ENCODE measurements at places on chromosomes 3 and 15.

DNA sequence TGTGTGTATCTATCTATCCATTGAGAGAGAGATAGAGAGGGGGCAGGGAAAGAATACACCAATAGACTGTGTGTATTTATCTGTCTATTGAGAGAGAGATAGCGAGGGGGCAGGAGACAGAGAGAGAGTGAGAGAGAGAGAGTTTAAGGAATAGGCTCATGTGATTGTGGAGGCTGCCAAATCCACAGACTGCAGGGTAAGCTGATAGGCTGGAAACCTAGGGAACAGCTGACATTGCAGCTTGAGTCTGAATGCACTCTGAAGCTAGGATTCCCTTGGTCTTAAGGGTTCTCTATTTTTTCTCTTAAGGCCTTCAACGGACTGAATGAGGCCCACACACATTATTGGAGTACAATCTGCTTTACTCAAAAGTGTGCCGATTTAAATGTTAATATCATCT lies 255.8 kb downstream of the EPHA3 start:
- DNase-seq: no peak

GRCh38 chr3:136414476-136414875 lies 164.3 kb downstream of the PCCB start:
- DNase-seq: no peak

GRCh38 chr15:78981532-78982313 lies 36.9 kb upstream of the CTSH start:
- no peak for DNase-seq

DNA sequence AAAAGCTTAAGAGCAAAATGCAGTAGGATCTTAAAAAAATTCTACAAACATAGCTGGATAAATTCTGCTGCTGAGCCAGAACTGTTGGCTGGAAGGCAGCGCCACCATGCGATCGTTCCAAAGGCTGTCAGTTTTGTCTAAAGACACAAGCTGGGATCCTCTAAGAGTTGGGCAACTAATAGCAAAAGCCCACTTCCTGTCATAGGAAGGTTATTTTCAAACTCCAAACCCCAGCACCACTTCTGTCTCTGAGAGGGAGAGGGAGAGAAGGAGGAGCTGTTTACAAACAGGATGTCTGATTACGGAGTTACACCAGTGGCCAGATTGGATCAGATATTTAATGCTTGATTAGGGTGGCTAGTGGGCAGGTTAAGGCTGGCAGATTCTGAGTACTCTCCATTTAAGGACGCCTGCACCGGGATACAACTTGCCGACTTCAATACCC lies 44.0 kb downstream of the EIF4E3 start:
- DNase-seq: no peak

DNA sequence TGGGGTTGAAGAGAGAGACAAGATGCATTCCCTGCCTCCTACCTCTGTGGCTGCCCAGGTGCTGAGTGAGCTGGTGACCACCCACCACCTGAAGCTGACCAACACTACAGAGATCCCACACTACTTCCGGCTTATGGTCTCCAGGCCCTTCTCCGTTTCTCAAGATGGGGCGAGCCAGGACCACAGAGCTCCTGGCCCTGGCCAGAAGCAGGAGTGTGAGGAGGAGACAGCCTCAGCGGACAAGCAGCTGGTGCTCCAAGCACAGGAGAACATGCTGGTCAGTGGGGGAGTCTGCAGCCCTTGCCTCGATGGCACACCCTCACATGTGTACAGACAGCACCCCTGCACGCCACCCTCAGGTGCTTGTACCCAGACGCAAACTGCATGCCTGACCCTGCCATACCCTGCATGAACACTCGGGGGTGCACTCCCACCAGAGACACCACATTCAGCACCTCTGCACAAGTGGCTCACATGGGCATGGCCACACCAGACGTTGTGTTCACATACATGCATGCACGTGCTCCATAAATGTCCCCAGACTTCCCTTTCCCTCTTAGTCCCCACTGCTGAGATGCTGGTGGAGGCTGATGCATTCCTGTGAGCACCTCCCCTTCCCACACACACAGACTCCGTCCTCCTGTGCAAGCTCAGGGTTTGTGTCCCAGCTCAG lies 19.0 kb downstream of the ACAA1 start:
- no peak for DNase-seq

DNA sequence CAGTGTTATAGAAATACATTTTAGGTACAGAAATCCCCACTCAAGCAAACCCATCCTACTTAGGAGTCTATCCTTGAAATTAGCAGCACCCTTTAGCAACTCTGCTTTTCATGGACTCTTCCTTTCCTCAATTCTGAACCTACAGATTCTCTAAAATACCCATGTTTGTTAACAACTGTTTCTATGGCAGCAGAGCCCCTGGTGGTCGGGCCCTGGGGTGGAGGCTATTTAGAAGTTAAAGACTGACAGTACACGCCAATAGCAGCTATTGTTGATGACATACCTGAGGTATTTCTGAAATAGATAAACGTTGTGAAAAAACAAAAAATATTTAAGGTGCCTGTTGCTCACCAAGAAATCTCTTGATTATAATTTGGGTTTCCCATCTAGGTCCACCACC lies 23.4 kb upstream of the NRG4 start:
- DNase-seq: no peak

DNA sequence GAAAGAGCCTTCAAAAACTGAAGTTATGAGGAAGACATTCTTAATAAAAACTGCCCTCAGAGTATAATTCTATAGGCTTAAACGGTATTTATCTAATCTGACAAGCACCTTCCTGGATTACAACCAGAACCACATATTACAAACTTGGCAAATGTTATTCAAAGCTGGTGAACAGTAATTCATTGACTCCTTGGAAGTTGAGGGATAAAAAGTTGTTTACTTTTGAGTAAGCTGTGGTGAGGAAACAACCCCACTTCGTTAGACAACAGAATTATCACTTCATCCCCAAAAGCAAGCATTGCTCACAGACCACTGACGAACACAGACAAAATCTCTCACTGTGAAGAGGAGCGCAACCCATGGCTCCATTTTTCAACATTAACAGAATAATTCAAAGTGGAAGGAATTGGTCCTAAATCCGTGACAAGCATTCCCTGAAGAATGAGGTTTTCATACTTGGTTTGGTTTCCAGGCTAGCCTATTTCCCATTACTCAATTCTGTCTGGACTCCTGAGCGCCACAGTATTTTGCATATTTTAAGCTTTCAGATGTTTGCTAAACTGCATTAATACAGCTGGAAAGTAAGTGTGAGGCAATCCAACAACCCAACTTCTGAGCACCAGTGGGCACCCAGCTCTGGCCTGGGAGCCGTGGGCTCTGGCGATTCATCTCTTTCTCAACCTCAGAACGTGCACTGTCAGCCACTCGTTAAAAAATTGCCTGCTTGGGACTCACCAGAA lies 32.7 kb downstream of the LRIG1 start:
- DNase-seq: no peak

DNA sequence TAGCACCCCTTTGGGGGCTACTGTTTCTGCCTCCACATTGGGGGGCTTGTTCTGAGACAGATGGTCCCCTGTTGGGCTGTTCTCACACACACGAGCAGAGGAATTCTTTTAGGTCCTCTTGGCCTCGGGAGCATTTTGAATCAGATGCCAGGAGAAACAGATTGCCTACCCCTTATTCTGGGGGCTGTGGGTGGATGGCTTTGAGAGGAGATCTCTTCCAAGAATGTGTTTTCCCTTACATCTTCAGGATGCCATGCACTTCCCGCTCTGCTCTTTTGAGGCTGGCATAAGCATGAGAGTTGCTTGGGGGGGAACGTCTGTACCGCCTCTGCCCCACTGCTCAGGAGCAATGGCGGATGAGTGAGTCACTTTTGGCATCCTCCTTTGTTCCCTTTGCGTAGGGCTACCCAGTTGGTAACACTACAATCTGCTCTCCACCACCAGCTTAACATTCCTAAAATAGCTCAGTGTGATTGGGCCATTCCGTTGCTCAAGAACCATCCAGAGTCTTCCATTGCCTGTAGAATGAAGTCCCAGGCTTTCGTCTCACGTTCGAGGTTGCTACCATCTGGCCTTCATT lies 154.4 kb downstream of the RPLP1 start:
- DNase-seq: no peak

- no peak for DNase-seq
Measured at GRCh38 chr3:72165317-72165716, 380.4 kb upstream of the PROK2 start.

DNA sequence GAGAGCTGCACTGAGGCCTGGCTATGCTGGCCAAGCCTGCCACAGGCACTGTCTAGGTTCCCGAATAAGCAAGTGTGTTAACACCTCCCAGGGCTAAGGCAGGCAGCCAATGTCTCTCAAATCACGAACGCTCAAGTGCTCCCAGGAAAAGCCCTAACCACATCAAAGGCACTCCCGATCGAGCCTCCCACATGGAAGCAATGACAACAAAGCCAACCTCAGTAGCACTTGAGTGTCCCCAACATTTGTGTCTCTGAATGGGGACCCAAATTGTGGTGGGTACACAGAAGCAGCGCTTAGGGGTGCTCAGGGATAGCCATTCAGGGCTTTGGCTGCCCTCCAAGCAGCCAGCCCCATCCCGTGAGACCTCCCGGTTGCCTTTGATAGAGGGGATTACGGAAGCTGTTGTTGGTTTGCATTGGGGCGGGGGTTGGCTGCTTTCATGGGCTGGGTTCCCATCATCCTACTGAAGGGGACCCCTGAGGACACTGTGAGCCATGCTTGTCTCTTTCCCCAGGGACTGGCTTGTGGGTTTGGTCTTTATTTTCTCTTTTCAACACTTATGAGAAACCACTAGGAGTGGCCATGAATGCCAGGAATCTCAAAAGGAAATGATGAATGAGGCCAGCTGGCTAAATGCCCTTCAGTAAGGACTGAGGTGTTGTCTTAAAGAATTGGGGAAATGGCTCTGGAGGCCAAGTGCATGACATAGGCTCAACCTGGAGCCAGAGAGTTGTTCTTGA lies 234.1 kb upstream of the FEZF2 start:
- no peak for DNase-seq

DNA sequence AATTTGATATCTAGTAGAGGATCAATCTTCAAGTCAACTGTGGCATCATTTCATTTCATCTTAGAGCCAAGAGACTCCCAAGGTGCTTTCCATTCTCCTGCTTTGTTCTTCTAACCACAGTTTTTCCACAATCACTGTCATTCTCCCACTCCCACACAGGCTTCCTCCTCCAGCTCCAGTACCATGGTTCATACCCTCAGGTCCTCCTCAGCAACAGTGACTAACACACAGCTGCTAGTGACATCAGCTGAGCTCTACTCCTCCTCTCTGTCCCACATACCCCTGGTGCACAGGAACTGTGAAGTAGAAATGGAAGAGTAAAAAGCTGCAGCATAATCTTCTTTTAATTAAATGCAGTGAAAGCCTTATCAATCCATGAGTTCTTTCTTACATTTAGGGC lies 200.2 kb upstream of the DPH6 start:
- DNase-seq: no peak

DNA sequence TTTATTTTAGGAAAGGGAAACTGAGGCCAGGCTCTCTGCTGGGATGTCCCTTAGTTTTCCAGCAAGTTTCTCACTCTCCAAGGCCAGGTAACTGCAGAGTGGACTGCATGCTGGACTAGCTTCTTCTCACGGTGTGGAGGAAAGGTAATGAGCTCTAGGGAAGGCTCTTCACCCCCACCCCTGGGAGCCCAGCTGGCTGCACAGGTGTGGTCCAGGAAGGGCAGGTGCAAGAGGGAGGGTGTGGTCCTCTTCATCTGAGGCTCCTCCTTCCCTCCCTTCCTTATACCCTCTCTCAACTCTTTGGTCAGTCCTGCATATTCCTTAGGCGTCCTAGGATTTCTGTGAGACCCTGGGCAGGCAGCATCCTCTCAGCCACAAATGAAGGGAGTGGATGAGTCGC lies 33.9 kb downstream of the RNU5B-1 start:
- DNase-seq: no peak

DNA sequence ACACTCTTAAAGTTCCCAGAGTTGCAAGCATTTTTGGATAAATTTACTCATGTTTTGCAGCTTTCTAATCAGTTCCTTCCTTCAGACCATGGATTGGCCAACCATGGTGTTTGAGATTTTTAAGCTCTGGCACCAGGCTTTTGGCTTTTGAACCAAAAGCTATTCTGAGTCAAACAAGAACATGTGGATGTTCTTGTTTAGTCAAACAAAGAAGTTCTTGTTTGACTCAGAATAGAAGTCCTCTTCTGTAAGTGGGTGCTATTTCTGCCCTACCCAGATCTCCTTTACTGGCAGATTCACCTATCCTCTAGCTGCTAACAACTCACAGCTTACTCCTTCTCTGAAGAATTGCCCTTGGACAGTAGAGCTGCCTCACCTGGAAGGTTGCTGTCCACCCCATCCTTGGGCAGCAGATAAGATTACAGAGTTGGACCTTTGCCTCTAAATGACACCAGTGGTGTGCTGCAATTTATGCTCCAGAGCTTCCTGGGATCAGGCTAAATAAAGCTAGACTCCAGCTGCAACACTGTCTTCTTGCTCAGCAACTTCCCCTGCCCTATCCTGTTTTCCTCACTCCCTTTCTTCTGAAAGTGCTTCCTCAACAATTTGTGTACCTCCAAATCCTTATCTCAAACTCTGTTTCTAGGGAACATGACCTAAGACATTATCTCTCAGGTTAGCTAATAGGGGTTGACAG lies 65.6 kb downstream of the COL6A6 start:
- no peak for DNase-seq

DNA sequence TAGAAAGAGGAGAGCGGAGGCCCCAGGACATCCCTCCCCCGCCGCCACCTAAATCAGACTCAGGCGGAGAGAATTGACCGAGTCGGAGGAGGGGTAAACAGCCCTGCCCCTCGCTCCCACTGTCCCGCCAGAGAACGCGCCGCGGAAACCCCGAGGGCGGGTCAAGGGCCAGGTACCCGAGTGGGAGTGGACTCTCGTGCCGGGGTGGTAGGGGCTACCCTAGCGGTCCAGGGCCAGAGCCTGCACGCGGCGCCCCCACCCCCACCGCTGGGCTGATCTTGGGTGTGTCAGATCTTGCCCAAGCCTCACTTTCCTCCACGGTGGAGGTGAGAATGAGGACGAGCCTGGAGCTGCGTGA lies 19.0 kb downstream of the SPATA12 start:
- DNase-seq: no peak

- DNase-seq: no peak
Measured at GRCh38 chr3:126003447-126004190, 34.6 kb downstream of the ROPN1B start.

- no peak for DNase-seq
Measured at GRCh38 chr3:136503056-136503455, 249.1 kb downstream of the STAG1 start.

- no peak for DNase-seq
Measured at GRCh38 chr15:68797191-68797590, 23.5 kb downstream of the ANP32A start.
